ENCODE measurements at places on chromosomes 16 and 17. TPM values are rescaled to one million over a fixed set of nuclear protein-coding genes. Genes with fewer than 3 reads are reported as not detected.

Gene SENP3
- 39.8 TPM for total RNA-seq

DNA sequence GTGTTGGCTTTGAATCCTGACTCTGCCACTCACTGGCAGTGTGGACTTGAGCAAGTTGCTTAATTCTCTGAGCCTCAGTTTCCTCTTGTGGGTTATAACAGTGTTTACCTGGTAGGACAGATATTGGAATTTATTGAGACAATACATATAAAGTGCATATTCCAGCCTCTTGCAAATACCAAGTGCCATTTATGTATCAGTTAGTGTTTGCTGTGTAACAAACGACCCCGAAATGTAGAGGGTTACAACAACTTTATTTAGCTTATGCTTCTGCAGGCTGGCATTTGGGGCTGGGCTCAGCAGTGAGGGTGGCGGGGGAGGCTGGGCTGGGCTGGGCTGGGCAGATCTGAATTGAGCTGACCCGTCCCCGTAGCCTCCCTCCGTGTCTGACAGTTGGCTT is 42.4 kb upstream of the IL21R start:
- DNase-seq, result no peak

GRCh38 chr17:82841921-82842596 is 2.2 kb upstream of the ZNF750 start:
- no peak for DNase-seq

- DNase-seq, result no peak
These were observed 7.5 kb downstream of the GINS2 start for GRCh38 chr16:85681255-85681654.

GRCh38 chr17:51629232-51629631 is 368.9 kb downstream of the UTP18 start:
- no peak for DNase-seq

DNA sequence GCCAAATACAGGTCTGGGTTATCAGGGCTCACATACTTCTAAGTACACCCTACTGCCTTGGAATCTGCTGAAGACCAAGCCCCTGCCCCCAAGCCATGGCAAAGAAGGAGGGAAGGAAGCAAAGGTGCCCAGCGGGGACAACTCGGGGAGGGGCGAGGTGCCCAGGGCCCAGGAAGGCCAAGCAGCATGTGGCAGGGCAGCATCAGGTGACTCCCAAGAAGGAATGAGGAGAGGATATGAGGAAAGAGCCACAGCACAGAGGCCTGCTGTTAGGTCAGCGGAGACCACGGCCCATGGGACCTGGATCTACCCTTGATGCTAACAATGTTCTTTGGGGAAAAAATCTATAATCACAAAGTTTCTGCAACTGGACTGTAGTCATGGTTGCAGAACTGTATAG is 142.6 kb upstream of the CRHR1 start:
- no peak for DNase-seq

DNA sequence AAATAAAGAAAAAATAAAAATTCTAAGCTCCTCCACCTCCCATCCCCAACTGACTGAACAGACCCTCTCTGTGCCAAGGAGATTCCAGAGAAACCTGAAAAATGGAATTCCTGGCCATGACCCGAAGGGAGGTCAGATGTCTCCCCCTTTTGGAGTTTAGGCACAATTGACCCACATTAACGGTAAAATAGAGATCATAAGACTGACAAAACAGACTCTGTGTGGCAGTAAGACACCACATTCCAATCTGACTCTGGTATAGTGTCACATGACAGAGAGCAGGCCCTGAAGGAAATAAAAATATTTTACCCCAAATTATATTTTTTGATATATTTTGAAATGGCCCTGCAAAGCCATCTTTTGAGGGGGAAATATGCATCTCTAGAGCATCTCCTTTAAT is 115.1 kb upstream of the ZKSCAN2 start:
- no peak for DNase-seq

DNA sequence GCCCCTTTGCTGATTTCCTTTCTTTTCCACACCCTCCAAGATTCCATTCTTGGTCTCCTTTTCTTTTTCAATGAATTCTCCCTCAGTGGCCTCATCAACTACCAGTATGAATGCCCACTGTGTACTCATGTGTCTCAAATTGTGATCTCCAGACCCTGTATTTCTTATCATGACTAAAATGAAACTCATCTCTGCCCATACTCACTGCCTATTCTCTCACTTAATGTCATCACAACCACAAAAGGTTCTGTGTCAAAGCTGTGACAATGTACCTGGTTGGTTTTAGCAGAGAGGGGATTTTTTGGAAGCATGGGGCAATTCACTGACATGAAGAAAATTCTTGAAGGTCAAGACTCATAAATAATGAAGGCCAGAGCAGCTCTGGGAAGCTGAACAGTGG is 11.5 kb upstream of the TBX4 start:
- no peak for DNase-seq

- DNase-seq, result no peak
These were observed 17.7 kb downstream of the VASN start for GRCh38 chr16:4389051-4389955.

- no peak for DNase-seq
These were observed 47.1 kb downstream of the USP10 start for GRCh38 chr16:84746875-84747274.

GRCh38 chr16:67967958-67968399 is 458 bp downstream of the SLC12A4 start:
- DNase-seq, result peak; percentile 77

DNA sequence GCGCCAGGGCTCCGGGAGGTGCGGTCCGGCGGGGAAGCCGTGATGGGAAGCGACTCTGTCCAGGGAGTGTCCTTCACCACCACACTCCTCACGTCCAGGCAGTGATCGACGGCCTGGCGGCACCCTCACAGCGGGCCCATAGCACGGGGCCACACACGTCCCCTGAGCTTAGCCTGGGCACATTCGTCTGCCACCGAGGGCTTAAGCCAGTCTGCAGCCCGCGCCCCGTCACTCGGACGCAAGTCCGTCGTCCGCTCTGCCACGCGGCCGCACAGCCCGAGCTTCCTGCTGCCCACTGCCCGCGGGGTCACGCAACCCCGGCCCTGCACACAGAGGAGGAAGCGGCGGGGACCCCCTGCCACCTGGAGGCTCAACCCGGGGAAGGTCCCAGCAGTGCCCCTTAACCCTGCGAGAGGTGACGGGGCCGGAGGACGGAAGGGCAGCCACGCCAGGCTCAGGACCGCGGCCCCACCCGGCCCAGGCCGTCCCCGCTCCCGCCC is 3.0 kb upstream of the TBX2 start:
- DNase-seq, result no peak

GRCh38 chr17:27597783-27598320 is 33.1 kb upstream of the LGALS9 start:
- DNase-seq, result no peak

DNA sequence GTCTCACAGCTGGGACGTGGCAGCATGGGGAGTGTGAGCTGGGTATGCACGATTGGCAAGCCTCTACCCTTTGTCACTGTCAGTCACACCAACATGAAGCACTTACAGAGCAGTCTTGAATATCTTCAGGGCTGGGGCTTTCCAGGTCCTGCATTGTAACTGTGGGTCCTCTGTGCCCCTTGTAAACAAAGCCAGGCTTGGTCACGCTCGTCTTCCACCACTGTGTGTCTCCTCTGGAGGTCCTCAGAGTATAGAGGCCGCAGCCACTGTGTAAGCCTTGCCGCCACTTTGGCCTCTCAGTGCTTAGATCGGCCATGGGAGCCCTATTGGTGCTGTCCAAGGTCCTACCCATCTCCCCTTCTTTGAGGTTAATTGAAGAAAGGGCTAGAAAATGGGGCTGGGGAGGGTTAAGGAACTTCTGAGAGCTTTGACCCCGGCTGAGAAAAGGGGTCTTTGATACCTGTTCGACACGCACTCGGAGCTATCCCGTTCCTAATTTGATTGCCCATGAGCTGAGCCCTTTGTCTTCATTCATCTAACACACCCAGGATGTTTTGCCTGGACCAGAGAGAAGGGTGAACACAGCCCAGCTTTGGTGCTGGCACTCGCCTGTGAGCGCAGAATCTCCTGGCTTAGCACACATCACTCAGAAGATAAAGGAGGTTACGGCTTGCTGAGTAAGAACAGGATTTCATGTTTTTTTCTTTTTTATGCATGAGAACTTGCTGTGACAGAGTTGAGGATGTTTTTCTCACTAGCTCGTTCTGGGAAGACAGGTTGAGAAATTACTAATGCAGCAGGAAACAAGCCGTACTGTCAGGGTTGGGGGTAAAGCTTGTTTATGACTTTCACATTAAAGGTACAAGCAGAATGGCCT is 267.9 kb downstream of the CPPED1 start:
- no peak for DNase-seq

GRCh38 chr16:68356249-68356918 is 45.6 kb downstream of the PRMT7 start:
- DNase-seq, result no peak

- no peak for DNase-seq
These were observed 98.0 kb downstream of the TBC1D16 start for GRCh38 chr17:79937391-79938335.

DNA sequence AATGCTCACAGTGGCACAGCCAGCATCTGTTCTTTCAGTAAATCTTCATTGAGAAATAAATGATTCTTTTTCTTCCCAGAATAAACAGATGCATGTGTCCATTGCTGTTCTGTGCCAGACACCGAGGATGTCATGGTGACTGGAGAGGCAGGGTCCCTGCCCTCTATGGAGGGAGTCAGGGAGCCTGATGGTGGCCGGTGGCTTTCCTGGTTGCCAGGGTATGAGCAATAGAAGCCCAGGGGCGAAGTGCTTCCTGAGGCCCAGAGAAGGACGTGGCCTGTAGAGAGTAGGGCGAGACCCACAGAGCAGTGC is 29.9 kb upstream of the NUDT16L1 start:
- no peak for DNase-seq

Gene CETP
- total RNA-seq, result 8.2 TPM

Gene SLC6A2
- 1.1 TPM for total RNA-seq

DNA sequence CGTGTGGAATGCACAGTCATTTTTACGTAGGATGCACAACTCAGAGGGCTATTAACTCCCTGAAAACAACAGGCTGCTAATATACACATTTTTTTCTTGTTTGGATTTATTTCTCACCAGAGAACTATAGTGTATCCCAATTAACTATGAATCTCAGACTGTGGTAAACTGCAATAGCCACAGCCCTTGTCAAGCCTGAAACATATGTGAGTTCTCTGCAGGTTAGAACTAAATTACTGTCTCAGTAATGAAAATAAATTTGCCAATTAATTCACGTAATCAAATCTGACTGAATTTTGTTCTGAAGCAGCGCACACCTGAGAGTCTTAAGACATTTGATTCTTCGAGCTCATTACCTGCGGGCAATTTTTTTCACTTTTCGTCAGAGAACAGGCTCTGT is 318.6 kb downstream of the PMP22 start:
- no peak for DNase-seq

All from sciatic nerve (tissue), 2 donors.